ENCODE measurements at places on chromosomes 7 and 10. TPM values are rescaled to one million over a fixed set of nuclear protein-coding genes. Genes with fewer than 3 reads are reported as not detected.

The GRM8 gene
- total RNA-seq: not detected

The KNDC1 gene
- not detected for total RNA-seq

The CLCN1 gene
- total RNA-seq: 2.9 TPM

The CWF19L1 gene
- 9.7 TPM for total RNA-seq

The ADCYAP1R1 gene
- 0.79 TPM for total RNA-seq

The DMBT1 gene
- 0.07 TPM for total RNA-seq

The FGL2 gene
- total RNA-seq: 8.8 TPM

The ADAMTS14 gene
- total RNA-seq: 0.05 TPM

GRCh38 chr10:49071160-49071761 is 44.1 kb downstream of the VSTM4 start:
- DNase-seq: no peak

DNA sequence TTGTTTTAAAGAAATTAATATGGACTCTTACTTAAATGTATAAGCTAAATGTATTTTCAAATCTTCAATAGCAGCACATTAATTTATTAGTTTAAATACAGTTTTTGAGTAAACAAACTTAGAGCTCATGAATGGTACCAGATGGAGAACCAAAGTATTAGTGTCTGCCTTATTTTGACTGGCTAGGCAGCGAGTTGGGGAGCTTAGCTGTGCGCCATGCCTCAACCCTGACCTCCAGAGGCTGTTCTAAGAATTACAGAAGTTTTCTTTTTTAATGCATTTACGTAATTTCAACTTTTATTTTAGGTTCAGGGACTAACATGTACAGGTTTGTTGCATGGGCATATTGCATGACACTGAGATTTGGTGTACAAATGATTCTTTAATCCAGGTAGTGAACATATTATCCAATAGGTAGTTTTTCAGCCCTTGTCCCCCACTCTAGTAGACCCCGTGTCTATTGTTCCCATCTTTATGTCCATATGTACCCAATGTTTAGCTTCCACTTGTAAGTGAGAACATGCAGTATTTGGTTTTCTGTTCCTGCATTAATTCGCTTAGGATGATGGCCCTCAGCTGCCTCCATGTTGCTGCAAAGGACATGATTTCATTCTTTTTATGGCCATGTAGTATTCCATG is 166.8 kb downstream of the IQUB start:
- DNase-seq: no peak

DNA sequence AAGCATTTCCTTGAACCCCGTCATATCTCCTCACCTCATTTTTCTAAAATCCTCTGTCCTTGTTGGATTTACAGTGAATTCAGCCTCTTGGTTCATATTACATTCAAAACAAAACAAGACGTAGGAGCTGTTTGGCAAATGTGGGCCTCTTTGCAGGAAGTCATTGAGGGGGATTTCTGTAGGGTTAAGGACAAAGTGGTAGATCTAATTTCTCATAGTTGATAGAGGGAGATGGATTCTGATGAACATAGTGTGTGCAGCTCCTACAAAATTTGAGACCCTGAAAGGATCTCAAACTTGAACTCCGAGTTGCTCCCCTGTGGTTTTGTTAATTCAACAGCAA is 682 bp downstream of the TBXAS1 start:
- no peak for DNase-seq

DNA sequence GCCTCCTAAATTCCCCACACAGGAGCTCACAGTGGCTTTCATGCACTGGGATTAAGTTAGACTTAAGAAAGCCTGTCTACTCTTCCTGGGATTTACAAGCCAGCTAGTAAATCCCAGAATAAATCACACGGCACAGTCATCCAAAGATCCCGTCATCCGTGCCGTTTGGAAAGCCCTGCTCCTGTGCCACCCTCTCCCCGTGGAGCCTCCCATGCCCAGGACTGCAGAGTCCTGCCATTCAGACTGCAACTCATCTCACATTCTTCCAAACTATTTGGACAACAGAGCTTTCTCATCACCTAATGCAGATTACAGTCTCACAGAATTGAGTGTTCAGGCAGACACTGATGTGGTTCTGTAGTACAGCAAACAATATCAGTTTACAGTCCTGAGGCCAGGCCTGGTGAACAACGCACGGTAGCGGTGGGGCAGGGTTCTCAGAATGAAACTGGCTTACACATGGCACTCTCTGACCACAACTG is 166.5 kb downstream of the EGFR start:
- DNase-seq: no peak

DNA sequence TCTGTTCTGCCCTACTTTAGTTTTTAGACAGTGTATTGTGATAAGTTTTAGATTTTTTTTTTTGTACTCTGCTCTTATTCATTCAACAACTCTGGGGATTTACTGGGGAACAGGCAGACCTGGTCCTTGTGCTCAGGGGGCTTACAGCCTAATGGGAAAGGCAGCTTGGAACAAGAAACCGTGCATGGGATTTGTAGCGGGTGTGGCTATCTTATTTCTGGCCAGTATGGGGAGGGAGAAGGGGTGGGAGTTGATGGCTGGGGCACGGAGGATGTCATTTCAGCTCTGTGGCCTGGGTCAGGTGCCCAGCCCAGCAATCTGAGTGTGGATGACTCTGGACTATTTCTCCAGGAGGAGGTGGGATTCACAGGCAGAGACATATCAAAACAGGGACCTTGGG is 47.0 kb downstream of the GRK5 start:
- DNase-seq: no peak

GRCh38 chr10:441659-442058 is 247.8 kb downstream of the DIP2C start:
- no peak for DNase-seq

DNA sequence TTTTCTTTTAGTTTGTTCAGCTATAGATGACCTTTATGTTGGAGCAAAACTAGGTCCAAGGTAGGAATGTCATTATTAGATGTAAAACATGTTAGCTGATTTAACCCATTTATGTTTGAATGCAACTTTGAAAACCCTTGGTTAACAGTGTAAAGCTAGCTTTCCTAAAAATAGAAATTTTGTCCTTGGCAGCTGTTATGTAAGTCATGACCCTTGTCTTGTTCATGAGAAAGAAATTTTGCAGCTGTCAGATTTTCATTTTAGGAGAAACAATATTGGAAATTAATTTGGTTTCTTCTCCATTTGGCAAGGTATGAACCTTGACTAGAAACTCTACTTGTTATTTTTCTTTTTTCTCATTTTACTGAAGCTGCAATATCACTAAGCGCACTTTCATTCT is 23.9 kb upstream of the CCAR1 start:
- no peak for DNase-seq

DNA sequence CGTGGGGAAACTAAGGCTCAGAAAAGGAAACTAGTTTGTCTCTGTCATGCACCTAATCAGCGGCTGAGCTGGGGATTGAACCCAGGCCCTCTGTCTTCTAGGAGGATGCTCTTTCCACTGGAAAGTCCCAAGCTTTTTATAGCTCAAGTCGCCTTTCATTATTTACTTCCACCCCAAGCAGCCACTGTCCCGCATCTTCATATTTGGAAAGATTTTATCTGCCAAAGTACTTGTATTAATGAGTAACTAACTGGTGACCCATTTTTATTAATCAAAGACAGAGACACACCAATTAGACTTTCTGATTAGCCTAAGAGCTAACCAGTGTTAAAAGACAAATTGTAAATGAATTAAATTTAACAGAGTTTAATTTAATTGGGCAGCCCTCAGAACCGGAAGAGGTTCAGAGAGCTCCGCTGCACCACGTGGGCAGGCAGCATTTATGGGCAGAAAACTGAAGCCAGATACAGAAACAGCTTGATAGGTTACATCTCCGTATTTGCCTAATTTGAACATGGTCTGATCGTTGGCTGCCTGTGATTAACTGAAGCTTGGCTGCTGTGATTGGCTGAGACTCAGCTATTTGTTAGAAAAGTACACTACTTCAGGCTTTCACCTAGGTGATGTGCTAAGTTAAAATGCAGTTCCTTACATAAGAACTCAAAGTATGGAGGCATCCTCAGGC is 78.5 kb upstream of the PDCD4 start:
- no peak for DNase-seq

GRCh38 chr7:156842740-156843140 is 50.2 kb downstream of the LMBR1 start:
- no peak for DNase-seq

DNA sequence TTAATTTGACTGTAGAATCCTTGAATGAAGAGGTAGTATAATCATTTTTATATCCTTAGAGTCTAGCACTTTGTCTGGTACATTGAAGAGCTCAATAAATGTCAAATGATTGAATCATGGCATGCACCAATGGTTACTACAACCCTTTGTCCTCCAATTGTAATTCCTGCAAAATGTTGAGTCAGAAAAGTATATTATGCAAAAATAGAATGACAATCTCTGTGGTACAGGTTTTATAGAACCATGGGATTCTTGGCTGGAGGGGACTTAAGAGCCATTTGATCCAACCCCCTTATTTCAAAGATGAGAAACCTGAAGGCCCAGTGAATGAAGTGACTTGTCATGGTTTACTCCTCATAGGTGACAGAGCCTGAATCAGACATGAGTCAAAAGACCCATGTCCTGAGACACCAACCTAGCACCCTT is 30.9 kb upstream of the SMKR1 start:
- no peak for DNase-seq

DNA sequence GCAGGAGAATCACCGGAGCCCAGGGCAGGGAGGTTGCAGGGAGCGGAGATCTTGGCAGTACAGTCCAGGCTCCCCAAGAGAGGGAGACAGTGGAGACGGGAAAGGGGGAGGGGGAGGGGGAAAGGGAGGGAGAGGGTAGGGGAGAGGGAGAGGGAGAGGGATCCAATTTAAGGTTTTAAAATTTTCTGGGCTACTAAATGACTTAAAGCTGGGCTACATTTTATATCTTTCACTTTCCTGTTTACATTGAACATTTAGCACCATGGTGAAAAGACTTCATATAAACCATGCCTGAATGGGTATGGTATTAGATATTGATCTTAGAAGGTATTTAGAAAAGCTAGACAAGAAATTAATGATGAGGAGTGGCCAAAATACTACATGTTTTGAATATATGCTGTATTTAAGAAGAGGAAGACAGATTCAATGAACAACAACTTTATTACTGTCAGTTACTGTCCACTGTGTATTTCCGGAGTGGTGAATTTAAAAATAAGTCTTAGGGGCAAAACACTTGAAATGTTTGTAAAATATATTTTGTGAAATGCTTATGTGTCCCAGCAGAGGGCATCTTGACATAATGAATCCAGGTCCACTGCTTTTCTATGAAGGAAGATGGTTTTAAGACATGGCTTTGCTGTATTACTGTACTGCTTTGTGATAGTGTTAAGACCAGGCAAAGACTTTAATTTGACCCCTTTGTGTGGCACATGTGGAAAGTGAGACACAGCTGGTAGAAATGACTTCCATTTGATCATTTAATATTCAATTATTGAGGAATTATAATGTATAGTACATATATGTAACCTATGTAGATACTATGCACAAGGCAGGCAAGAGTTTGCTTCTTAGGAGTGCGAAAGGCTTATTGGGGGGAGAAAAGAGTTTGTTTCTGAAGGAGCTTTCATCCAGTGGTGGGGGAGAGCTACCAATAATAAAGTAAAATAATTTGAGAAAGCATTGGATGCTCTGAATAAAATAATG is 52.8 kb downstream of the NRF1 start:
- DNase-seq: no peak

DNA sequence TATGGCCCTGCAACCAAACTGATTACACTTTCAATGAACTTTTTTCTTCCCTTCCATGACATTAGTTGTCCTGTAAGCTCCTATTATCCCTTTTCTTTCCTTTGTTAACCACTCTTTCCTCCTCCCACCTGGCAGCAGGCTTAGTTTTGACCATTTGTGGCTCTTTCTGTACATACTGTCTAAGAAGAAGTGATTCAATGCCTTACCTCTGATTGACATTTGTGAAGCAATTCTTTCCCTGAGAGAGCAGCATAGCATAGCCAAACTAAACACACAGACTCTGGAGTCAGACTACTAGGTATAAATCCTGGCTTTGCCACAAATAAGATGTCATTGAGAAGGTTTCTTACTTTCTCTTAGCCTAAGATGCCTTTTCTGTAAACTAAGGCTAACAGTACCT is 48.9 kb downstream of the AHR start:
- no peak for DNase-seq

DNA sequence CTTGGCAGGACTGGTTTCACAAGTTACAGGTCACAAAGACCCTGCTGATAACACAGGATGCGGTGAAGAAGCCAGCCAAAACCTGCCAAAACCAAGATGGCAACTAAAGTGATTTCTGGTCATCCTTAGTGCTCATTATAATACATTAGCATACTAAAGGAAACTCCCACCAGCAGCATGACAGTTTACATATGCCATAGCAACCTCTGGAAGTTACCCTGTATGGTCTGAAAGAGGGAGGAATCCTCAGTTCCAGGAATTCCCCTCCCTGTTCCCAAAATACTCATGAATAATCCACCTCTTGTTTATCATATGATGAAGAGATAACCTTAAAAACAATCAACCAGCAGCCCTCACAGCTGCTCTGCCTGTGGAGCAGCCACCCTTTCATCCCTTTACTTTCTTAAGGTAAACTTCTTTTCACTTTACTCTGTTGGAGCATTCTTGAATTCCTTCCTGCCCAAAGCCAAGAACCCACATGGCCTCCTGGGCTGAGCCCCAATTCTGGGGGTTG is 21.9 kb downstream of the DPY19L1 start:
- DNase-seq: no peak

GRCh38 chr7:75937958-75938786 is 23.2 kb downstream of the POR start:
- DNase-seq: peak; percentile 88

- no peak for DNase-seq
These were observed 48.0 kb downstream of the HSPA12A start for GRCh38 chr10:116694243-116694926.

GRCh38 chr7:14839307-14839706 is 63.2 kb downstream of the DGKB start:
- no peak for DNase-seq

GRCh38 chr10:52447931-52448353 is 133.9 kb downstream of the DKK1 start:
- DNase-seq: no peak

- peak; percentile 46 for DNase-seq
These were observed 14.0 kb downstream of the AP5Z1 start for GRCh38 chr7:4789194-4790077.

DNA sequence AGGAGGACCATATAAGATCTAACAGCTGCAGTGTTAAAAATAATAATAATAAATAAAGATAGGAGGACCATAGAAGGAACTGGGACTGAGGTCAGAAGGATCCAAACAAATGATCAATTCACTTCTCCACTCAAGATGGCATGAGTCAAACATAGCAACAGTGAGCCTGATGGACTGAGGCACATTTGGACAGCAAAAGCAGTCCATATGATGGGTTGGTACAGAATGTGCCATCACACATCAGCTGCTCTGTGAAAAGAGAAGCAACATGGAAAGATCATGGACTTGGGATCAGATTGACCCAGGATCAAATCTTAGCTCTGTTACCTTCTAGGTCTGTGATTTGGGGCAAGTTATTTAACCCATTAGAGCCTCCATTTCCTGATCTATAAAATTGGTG is 188.9 kb upstream of the KMT2E start:
- DNase-seq: no peak

All from psoas muscle (tissue), 8 donors.